ENCODE measurements at places on chromosomes 6 and 20. TPM values are rescaled to one million over a fixed set of nuclear protein-coding genes. Genes with fewer than 3 reads are reported as not detected.

DNA sequence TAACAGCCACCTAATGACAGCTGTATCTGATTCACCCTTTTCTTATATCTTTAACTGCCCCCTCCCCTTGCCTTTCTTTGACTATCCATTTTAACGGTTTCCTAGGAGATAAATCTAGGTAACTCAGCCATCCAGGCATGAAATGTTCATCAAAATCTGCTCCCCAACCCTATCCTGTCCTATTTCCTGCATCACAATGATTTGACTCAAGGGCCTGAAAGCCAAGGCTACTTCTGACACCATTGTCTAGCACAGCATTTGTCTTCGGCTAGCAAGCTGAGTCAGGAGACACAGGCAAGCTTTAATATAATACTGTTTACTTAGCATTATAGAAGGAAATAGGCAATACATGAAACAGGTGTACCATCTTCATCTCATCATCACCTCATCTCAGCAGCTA is 31.6 kb upstream of the MANEA start:
- H3K27ac ChIP-seq, result no peak overlapping the region
- H3K4me3 ChIP-seq, result no peak overlapping the region
- DNase-seq, result no peak

DNA sequence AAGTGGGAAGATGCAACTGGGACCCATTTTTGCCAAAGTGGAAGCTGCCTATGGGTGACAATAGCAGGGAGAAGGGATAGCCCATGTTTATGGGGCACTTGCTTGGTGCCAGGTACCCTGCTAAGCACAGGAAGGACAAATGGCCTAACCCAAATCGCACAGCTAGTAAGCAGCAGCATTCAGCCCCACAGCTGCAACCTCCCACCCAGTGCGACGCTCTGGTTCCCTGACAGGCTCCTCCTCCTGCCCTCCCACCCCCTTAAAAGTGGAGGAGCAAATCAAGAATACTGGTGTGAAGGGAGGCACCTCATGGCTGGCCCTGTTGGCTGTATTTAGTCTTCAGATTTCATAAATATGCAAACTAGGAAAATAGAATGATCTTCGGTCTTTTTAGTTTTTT is 76.2 kb downstream of the RIN2 start:
- H3K4me1 ChIP-seq, result peaks cover 35% of the 10 kb centered on the region
- H3K27me3 ChIP-seq, result no peaks in the 10 kb centered on the region
- H3K36me3 ChIP-seq, result no peaks in the 10 kb centered on the region
- no peak for DNase-seq
- H3K27ac ChIP-seq, result no peak overlapping the region
- H3K4me3 ChIP-seq, result no peak overlapping the region

- H3K27me3 ChIP-seq, result no peaks in the 10 kb centered on the region
- no peaks in the 10 kb centered on the region for H3K36me3 ChIP-seq
- no peak overlapping the region for H3K4me3 ChIP-seq
- DNase-seq, result no peak
Observed at GRCh38 chr6:134624781-134625180, 306.9 kb upstream of the SGK1 start.

DNA sequence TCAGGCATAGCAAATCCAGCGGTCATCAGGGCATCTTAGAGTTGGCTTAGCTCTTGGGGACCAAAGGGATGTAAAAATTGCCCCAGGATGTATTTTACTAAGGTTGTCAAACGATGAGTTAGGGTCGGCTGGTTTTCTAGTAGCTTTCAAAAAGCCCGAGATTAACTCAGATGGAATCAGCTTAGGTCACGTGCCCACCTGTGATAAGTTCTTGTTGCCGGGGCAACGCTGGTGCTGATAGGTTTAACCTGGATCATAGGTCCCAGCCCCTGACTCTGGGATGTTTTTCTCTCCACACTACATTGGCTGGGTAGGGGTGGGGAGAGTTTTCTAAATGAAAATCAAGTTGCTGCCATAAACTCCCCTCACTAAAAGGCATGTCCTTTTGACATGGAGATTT is 257.3 kb upstream of the SULF2 start:
- no peaks in the 10 kb centered on the region for H3K36me3 ChIP-seq
- H3K27ac ChIP-seq, result no peak overlapping the region
- no peak for DNase-seq
- H3K4me1 ChIP-seq, result no peaks in the 10 kb centered on the region
- H3K27me3 ChIP-seq, result no peaks in the 10 kb centered on the region

DNA sequence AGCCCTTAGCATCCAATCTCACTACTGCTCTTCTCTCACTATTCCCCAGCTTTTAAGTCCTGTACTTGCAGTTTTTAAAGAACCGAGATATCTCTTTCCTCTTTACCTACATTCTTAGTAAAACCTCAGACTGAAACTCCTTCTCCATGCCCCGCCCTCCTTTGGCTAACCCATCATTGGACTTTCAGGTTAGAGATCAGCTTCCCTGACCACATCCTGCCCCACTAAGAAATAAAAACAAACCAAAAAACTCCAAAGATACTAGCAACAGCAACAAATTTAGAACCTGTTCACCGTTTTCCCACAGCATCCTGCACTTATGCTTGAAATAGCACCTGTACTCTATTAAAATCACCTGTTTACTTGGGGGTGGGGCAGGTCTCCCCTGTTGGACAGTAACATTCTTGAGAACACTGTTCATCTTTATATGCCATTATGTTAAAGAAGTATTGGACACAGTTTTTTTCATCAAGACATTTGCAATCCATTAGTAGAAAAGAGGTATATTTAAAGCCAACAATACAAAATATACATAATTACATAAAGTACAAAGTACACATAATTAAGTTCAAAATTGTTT is 16.3 kb upstream of the SMAP1 start:
- no peak overlapping the region for H3K27ac ChIP-seq
- H3K27me3 ChIP-seq, result no peaks in the 10 kb centered on the region
- no peaks in the 10 kb centered on the region for H3K36me3 ChIP-seq
- no peak overlapping the region for H3K4me3 ChIP-seq

The SLC22A16 gene
- total RNA-seq, result not detected

DNA sequence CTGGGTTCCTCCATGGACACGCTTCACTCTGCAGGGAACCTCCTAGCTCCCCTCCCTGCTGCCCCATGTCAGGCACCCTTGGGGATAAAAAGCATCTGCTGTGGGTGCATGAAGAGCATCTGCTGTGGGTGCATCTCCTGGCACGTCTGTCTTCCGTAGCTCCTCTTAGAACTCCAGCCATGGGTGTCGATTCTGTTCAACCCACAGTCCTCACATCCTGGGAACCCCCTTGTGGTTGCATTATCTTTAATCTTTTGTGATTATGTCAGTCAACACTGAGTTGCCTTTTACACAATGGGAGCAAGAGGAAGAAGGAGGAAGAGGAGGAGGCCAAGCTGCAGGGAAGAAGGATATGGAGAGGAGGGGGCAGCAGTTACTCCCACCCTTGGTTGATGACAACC is 24.1 kb upstream of the CCR6 start:
- no peak overlapping the region for H3K27ac ChIP-seq
- H3K36me3 ChIP-seq, result no peaks in the 10 kb centered on the region
- no peak for DNase-seq
- no peak overlapping the region for H3K4me3 ChIP-seq
- H3K27me3 ChIP-seq, result no peaks in the 10 kb centered on the region

GRCh38 chr6:83849610-83850009 is 3.5 kb upstream of the RIPPLY2 start:
- no peak for DNase-seq
- no peaks in the 10 kb centered on the region for H3K36me3 ChIP-seq
- no peak overlapping the region for H3K4me3 ChIP-seq
- H3K27ac ChIP-seq, result no peak overlapping the region

DNA sequence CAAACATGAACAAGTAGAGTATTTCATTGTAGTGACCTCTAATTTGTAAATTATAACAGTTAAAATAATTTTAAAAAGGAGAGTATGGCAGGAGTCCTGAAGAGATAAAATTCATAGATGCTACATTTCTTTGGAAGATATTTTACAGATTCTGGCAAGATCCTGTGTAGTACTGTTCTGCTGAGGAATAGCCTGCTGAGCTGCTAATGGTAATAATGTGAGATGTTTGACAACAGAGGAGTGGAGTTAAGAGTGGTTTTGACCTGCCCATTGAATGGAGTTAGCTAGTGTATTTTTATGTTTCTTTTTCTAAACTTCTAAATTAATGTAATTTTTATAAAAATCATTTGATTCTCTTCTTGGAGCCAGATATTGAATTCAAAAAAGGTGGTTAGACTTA is 11.8 kb downstream of the CLVS2 start:
- H3K27ac ChIP-seq, result no peak overlapping the region
- no peaks in the 10 kb centered on the region for H3K36me3 ChIP-seq
- H3K4me3 ChIP-seq, result no peak overlapping the region
- no peaks in the 10 kb centered on the region for H3K27me3 ChIP-seq
- DNase-seq, result no peak

GRCh38 chr6:80523531-80523997 is 417.1 kb downstream of the BCKDHB start:
- H3K27me3 ChIP-seq, result no peaks in the 10 kb centered on the region
- H3K36me3 ChIP-seq, result no peaks in the 10 kb centered on the region

- DNase-seq, result no peak
- no peaks in the 10 kb centered on the region for H3K27me3 ChIP-seq
- H3K27ac ChIP-seq, result peak overlapping the region; percentile 78
- peaks cover 24% of the 10 kb centered on the region for H3K4me1 ChIP-seq
- no peaks in the 10 kb centered on the region for H3K36me3 ChIP-seq
- H3K4me3 ChIP-seq, result no peak overlapping the region
Observed at GRCh38 chr6:104995989-104996617, 39.2 kb downstream of the LIN28B start.

The CFAP61 gene
- not detected for total RNA-seq

GRCh38 chr20:19661717-19662636 is 96.1 kb upstream of the RIN2 start:
- H3K27ac ChIP-seq, result no peak overlapping the region
- no peaks in the 10 kb centered on the region for H3K27me3 ChIP-seq
- peaks cover 4% of the 10 kb centered on the region for H3K4me1 ChIP-seq
- DNase-seq, result peak; percentile 94

The SPAG4 gene
- 2.7 TPM for total RNA-seq

DNA sequence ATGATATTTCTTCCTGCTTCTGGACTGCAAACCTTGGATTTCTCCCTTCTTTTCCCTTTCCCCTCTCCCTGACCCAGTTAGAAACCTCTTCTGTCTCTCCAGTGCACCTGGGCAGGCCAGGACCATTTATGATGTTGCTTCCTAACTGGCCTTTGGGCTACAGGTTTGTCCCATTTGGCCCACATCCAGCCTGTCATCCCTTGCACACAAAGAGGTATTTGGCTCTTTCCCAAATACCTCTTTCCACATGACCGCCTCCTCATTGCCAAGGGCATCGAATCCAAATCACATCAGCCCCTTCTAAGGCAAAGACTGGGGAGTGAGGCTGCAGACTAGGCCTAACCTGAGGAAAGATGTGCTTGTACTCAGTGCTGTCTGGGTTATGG is 13.6 kb downstream of the FGD2 start:
- H3K36me3 ChIP-seq, result no peaks in the 10 kb centered on the region
- H3K4me3 ChIP-seq, result no peak overlapping the region
- H3K27ac ChIP-seq, result peak overlapping the region; percentile 61
- H3K4me1 ChIP-seq, result peaks cover 13% of the 10 kb centered on the region
- H3K27me3 ChIP-seq, result no peaks in the 10 kb centered on the region
- DNase-seq, result no peak

GRCh38 chr20:47659904-47660601 is 125.2 kb downstream of the SULF2 start:
- DNase-seq, result no peak
- H3K36me3 ChIP-seq, result peaks cover 90% of the 10 kb centered on the region
- H3K4me3 ChIP-seq, result no peak overlapping the region

DNA sequence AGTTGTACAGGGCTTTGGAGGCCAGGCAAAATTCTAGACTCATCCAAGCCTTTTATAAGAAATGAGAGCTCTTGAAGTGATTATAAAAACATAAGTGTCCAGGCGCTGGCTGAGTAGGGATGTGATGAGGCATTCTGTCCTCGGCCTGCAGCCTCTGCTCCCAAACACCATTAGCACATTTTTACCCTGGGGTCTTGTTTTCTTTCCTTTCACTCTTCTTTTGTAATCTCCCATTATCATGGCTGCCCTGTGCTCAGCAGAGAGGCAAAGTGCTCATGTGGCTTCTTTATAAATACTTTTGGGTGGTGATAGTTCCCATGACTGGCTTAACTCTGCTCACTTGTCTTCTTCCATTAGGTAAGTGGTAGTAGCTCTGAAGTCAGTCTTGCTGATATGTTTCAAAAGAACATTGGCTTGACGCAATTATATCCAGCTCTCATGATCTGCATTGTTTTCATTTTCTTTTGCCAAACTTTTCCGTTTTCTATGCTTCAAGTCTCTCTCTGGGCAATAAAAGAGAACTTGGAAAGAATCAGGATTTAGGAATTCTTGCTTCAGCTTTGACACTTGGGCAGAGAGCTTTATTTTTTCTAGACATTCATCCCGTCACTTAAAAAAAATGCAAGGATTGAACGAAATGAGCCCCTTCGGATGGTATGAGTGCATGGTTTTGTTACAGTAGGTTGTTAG is 61.1 kb downstream of the CAP2 start:
- H3K36me3 ChIP-seq, result no peaks in the 10 kb centered on the region
- H3K27me3 ChIP-seq, result no peaks in the 10 kb centered on the region
- no peak overlapping the region for H3K27ac ChIP-seq
- DNase-seq, result no peak
- no peak overlapping the region for H3K4me3 ChIP-seq

GRCh38 chr6:107419733-107420132 is 39.6 kb downstream of the PDSS2 start:
- H3K4me3 ChIP-seq, result no peak overlapping the region
- no peaks in the 10 kb centered on the region for H3K36me3 ChIP-seq
- H3K27me3 ChIP-seq, result no peaks in the 10 kb centered on the region
- peaks cover 4% of the 10 kb centered on the region for H3K4me1 ChIP-seq

The CST5 gene
- total RNA-seq, result 4.5 TPM

DNA sequence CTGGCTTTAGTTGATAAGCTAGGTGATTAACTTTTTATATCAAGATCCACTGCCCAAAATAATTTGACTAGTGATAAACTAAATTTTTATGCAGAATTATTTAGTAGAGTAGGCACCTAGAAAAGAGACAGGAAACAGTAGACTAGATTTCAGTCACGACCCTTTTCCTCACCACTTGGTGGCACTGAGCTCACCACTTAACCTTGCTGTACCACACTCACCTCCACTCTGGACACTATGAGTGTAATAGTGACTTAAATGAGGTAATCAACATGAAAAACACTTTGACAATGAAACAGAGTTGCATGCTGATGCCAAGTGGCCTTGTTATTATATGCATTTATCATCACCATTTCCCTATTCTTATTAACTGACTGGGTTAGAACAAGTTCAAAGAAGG is 730.4 kb downstream of the KIF16B start:
- H3K36me3 ChIP-seq, result no peaks in the 10 kb centered on the region
- no peak overlapping the region for H3K27ac ChIP-seq
- H3K27me3 ChIP-seq, result no peaks in the 10 kb centered on the region
- no peaks in the 10 kb centered on the region for H3K4me1 ChIP-seq

The ID4 gene
- 64.6 TPM for total RNA-seq

All from esophagus muscularis mucosa (tissue), 4 donors.